Activated naive CD4-positive, alpha-beta T cell treated with Interleukin-2 at 50 U/mL for 16 hours (primary cell): ENCODE measurements at places on chromosomes 1 and 21.

GRCh38 chr1:3876716-3877115 lies 19.4 kb downstream of the DFFB start:
- DNase-seq: no peak

DNA sequence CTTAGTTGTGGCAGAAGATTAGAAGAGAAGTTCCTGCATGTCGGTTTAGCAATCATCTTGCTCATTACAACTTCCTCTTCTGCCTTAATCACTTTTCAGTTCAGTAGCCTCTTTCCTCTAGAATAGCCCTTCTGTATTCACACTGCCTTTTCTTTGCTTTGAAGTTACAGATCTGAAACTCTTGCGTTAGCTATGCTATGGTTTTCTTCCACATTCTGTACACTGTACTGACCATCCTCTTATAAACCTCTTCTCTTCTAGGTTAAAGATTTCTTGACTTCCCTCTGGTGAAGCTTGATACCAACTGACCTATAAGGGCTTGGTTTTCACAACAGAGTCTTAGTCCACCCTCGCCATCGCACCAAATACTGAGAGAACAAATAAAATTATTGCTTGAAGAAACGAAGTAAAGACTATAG lies 35.0 kb downstream of the C21orf91 start:
- DNase-seq: no peak

DNA sequence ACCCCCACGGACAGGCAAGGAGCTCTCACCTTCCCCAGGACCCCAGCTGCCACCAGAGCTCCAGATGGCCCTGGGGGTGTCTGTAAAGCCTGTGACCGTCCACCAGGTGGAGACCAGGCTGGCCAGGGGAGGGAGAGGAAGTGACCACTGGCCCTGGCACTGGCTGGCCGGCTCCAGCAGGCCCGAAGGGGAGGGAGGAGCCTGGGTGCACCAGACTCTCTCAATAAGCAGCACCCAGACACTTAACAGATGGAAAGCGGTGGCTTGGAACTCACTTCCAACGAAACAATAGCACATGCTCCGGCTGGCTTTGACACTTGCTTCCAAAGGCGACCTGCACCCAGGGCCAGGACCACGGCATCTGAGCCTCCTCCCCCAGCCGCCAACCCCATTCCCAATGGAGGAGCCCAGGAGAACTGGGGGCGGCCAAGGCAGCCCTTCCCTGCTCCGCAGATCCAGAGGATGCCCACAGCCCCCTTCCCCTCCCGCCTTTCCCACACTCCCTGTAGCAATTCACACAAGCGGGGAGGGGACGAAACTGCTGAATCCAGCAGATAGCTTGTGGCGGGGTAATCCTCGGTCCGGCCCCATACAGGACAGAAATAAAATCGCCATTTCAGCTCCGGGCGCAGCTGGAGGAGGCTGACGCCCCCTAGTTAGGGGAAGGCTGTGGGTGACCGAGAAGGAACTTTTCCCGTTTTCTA lies 742 bp upstream of the PDE9A start:
- DNase-seq: no peak

GRCh38 chr1:51871351-51871975 lies 7.1 kb downstream of the NRDC start:
- DNase-seq: no peak

GRCh38 chr1:226948051-226948450 lies 8.0 kb downstream of the COQ8A start:
- no peak for DNase-seq

DNA sequence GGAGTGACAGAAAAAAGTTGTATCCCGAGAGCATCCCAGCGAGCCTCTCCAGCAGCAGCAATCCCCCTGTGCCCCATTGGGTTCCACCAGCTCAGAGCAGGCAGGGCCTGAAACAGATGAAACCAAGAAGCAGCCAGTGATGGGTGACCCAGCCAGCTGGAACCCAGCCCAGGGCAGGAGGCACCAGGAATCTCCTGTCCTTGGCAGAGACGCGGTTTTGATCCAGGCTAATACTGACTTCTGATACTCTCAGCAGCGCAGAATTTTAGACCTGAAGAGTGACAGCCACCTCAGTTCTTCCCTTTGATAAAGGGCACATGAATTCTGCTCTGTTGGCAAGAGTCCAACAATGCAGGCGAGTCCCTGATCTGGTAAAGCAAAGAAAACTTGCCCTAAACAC lies 11.4 kb upstream of the OLIG1 start:
- DNase-seq: no peak

GRCh38 chr1:58849551-58849950 lies 65.7 kb upstream of the JUN start:
- DNase-seq: no peak

GRCh38 chr1:200885623-200886402 lies 8.9 kb upstream of the INAVA start:
- DNase-seq: no peak
